ENCODE measurements at places on chromosomes 5 and 9. TPM values are rescaled to one million over a fixed set of nuclear protein-coding genes. Genes with fewer than 3 reads are reported as not detected.

FAM120AOS gene
- total RNA-seq: 45.0 TPM

DAP gene
- 89.8 TPM for total RNA-seq

SV2C gene
- 0.32 TPM for total RNA-seq

BSPRY gene
- total RNA-seq: 8.4 TPM

ZDHHC11B gene
- total RNA-seq: 14.9 TPM

GPR150 gene
- total RNA-seq: 0.18 TPM

SHROOM1 gene
- total RNA-seq: 17.3 TPM

CD14 gene
- 165 TPM for total RNA-seq

KIF20A gene
- 1.2 TPM for total RNA-seq

DNA sequence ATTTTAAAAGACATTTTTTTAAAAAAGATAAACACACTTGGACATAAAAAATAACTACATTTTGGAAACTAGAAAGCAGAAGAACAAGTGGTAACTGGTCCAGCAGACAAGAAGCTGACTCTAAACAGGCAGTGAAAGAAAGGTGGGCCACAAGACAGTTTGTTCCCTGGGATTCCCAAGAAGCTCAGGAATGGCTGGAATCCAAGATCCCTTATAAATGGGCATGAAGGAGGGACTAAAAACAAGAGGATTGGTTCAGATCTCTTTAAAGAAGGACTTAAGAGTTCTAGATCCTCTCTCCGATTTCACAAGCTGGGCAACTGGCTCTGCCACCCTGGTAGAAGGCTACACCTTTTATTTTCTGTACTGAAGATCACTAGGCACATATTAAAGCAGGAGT lies 102.8 kb downstream of the ARL15 start:
- no peak for DNase-seq

DNA sequence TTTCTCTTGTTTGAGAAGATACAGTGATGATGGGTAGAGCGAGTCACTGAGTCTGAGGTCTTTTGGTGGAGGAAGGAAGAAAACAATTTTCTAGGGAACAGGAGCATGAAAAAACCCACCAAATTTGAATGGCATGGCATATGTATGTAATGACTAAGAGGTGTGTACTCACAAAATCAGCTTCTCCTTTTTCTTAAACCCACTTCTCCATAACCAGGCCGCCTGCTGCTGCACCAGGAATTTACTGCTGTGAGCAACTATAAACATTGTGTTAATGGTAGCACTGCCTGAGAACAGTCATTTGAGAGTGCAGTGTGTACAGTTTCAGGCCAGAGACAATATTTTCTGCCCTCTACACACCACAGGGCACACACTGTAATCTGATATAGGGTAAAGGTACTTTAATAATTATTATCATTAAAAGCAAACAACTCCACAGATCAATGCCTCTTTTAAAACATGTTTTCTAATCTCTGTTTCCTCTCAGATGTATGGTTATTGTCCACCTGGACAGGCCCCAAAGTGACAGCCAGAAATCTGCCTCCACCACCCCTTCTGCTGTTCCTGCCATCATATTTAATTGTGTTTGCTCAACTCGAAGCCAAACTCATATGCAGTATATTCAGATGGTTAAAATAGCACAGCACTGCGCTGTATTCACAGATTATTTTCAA lies 241.6 kb downstream of the KIAA0825 start:
- DNase-seq: peak; percentile 44

DNA sequence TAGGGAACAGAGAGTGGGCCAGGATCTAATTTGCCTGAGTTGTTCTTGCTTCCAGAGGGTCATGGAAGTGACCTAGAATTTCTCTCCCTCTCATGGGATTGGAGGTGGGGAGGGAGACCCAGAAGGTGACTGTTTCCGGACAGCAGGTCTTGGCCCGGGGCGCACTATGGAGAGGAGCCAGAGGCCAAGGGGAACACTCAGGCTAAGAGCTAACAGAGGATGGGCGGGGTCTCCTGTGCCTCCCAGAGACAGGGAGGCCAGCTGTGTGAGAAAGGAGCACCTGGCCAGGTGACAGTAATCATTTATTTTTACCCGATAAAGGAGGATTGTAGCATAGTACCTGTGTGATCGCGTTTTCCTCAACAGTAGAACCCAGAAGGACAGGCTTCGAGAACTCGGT lies 50.9 kb upstream of the ANKH start:
- DNase-seq: no peak

DNA sequence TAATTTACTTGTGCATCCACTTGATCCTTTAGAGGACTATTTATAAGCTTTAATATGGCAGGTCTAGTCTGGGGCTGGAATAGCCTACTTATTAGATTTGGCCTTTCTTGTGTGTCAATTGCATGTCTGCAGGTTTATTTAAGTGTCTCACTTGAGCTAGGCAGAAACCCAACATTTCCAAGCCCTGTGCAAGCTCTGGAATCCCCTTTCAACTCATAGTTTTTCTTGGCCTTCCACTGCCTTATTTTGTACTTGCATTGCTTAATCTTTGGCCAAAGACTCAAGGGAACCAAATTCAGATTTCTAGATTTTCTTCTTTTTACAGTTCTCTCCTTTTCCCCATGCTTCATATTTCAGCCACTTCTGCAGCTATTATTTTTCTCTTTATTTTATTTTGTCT lies 102.4 kb upstream of the RFX3 start:
- DNase-seq: no peak

- no peak for DNase-seq
Observed at GRCh38 chr5:135705941-135706466, 127.2 kb upstream of the CXCL14 start.

DNA sequence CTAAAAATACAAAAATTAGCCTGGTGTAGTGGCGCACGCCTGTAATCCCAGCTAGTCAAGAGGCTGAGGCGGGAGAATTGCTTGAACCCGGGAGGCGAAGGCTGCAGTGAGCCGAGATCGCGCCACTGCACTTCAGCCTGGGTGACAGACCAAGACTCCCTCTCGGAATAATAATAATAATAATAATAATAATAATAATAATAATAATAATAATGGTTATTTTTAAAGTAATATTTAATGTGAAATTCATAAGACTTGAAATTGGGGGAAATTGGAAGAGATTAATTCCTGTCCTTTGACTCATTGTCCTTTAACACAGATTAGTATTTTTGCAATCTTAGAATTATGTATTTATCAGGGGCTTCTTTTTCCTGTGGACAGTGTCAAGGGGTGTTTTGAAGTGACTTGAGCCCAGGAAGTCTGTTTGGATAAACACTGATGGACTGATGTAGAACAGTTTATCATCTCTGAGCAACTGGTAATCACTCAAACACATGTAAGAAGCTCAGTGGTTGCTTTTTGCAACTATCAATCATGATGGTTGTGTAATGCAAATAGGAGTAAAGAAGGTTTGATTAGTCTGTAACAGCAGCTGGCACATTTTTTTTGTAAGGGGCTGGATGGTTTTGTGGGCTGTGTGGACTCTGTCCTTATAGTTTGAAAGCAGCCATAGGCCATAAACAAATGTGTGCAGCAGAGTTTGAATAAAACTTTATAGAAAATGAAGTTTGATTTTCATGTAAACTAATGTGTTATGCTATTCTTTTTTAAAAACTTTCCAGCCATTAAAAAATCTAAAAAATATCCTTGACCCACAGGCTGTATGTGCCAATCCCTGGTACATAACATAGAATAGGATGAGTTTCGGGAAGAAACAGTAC lies 93.5 kb downstream of the F2RL2 start:
- no peak for DNase-seq

GRCh38 chr5:100519075-100519474 lies 16.1 kb upstream of the FAM174A start:
- DNase-seq: no peak

DNA sequence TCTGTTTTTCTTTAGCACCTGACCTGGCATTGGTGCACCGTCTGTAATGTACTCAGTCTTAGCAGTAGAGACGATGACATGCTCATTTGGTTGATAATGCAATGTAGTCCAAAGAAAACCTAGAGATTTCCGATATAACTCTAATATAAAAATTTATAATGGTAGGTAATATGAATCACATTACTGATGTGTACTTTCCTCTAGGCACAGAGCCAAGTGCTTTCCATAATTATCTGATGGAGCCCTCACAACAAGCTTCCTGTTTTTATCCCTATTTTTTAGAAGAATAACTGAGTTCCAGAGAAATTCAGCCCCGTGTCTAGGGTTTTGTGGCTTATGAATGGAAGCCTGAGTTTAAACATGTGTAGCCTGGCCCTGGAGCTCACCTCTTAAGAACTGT lies 53.7 kb downstream of the KDM4C start:
- no peak for DNase-seq

GRCh38 chr5:61933787-61934626 lies 372.0 kb upstream of the KIF2A start:
- no peak for DNase-seq

- DNase-seq: no peak
Observed at GRCh38 chr9:131299961-131300347, 10.4 kb downstream of the PLPP7 start.

DNA sequence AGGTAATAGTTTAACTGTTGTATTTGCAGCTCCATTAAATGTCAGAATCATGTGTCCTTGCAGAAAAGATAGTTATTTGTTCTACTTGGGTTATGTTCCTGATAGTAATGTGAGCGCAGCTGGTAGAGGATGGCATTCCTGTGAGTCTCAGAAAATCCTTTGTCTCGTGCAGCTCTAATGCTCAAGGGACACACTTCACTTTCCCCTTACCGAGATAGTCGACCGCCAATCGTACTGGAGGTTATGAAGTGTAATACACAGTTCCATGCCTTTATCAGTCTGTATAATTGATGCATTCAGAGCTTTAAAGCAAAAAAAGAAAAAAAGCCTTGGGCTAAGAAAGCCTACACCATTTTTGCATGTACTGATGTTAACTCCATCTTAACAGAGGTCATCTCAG lies 60.2 kb upstream of the SRP19 start:
- no peak for DNase-seq

GRCh38 chr5:43255704-43256103 lies 57.5 kb downstream of the HMGCS1 start:
- no peak for DNase-seq

DNA sequence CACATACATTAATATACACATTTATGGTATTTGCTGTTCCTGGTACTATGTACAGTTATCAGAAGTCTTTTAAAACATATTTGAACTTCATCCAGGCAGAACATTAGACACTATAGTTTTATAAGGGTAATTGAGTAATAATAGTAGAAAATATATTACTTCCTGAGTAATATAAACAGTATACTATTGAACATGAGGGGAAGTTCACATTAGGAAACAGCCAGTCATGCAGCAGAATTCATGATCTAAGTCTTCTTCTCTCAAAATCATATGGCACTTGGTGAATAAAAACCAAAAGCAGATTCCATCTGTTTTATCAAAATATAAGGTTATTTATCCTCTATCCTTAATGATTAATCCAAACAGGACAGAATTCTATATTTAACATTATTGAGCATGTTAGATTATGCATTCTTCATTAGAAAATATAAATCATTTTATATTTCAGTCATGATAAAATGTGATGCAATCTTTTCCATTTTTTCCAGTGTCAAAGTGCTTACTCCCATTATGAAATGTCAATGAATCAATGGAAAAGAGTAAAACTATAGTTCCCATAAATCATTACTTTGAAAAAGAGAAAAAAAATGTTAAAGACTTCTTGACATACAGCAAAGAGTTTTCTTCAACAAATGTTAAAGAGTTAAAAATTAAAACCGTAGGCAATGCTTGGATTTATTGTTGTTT lies 584.3 kb upstream of the TUSC1 start:
- DNase-seq: no peak

DNA sequence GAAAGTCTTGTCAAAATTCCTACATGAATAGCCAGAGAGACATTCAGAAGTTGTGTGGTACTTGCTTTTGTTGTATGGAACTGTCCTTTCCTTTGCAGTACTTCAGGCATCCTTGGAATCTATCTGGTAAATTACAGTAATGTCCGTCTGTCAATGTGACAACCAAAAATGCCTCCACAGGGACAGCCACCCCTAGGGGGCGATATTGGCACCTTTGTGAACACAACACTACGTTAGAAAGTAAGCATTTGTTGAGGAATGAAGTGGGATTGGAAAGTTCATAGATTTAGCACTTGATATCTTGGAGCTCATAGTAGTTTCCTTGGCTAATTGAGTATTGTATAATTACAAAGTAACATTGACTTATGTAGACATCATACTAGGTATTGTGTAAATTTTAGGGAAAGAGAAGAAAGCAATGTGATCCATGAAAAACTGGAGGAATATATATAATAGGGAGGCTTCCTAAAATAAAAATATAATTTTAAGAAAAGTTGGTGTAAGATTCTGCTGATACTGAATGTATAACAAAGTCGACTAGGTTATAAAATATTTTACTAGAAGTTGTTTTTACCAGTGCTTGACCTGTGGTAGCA lies 32.7 kb downstream of the TMEFF1 start:
- DNase-seq: peak; percentile 77

All from lower lobe of right lung (tissue), 2 donors.